ENCODE measurements at places on chromosomes 6 and 20.

DNA sequence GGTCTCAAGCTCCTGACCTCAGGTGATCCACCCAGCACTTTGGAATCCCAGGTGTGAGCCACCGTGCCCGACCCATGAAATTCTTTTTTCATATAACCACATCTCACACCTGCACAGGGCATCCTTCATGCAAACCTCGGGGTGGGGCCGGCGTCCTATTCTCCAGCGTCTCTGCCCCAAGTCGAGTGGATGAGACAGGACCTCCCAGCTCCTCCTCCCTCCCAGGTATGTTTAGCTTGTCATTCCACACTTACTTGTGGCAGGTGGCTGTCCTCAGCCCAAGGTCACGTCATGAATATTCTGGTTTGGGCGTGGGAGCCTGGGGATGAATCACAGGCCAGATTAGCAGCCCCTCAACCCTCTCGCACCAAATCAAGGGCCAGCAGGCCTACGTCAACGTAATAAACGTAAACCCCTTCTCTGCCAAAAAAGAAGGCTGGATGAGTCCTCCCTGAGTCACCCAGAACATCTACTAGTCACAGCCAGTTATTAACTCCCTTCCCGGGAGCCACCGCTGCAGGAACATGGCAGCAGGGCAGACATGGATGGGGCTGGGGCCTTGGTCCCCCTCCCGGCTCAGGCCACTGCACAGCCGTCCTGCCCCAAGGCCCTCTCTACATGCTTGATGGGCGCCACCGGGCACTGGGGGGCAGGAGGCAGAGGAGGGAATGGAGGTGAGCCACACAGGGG is 91.7 kb downstream of the YTHDF1 start:
- DNase-seq = no peak

DNA sequence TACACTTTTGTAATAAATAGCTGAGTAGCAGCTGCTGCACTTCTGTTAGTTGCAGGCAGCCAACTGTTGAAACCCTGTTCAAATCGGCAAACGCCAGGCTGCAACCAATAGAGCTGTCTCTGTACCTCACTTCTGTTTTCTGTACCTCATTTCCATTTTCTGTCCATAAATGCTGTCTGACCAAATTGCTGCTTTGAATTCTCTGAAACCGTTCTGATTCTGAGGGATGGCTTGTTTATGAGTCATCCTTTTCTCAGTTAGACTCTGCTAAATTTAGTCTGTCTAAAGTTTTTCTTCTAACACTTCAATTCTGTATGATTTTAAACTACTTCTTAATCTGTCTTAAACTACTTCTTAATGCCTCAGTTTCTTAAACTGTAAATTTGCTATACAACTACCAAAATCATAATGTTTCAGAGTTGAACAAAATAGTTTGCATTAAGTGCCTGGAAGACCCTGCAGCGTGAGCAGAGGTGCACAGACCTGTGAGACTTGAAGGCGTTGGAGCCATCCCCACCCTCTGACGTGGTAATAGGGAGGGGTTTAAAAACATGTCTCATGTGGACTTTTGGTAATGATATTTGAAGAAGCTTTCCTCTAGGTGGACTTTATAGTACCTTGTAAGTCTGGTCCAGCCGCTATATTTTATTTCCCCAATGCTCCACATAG is 9.6 kb downstream of the BTNL2 start:
- DNase-seq = no peak

GRCh38 chr20:46226602-46227001 is 81.7 kb downstream of the CDH22 start:
- DNase-seq = no peak

GRCh38 chr6:165321555-165322145 is 12.2 kb upstream of the C6orf118 start:
- DNase-seq = no peak

DNA sequence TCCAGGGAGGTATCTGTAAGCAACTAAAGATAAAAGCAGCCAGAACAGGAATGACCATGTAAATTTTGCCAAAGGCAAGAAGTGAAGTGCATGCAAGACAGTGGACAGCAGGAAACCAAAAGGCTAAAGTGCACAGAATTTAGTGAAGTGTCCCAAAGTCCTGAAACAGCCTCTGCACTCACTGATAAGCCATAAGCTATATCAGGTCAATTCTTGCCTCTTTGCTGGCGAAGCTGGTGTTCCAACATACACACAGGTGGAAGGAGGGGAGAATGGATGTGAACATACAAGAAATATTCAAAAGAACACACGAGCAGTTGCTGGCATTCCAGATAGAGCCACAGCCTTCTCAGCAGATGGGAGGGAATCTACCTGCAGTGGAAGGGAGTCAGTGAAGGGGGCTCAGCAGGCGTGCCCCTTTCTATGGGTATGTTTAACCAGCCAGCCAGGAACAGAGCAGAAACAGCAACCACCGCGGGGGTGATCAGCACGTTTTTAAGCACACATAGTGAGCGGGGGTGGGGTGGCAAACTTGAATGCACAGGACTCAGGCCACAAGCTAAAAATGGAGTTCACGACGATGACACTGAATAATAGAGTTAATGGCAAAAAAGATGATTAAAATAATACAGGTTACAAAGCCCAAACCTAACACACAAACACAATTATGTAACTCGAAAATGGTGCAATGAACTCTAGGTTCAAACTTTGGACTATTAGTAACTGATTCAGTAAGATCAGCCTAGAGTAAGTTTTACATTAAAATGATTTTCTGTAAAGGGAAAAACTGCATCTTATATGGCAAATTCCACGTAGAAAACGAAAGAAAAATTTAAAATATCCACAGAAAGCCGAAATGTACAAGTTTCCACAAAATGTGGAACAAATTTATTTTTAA is 1.2 kb downstream of the ECI2 start:
- DNase-seq = no peak

GRCh38 chr20:10786678-10787077 is 112.9 kb upstream of the JAG1 start:
- DNase-seq = no peak

DNA sequence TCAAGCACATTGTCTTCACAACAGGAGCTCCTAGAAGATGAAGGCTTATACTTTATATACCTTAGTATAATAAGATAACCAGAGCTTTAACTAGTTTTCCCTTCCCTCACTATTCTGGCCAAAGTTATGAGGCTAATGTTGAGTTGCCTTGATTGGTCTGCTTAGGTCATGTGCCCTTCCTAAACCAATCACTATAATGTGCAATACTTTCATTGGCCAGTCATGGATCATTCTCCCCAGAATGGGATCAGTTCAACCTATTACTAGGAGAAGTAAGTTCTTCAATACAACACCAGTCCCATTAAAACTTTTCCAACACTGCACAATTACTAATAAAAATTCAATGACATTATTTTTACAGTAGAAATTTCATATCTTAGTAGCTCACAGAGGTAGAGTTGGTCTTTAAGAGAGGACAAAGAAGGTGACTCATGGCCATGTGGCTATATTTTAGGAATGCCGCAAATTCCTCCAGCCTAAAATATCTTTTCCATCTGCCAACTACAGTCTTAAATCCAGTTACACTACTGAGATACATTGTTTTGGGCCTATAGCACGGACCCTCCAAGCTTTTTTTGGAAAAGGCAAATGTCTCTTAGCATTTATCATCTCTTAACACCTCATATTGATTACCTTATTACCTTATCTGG is 12.5 kb upstream of the POU3F2 start:
- DNase-seq = no peak

GRCh38 chr6:113202852-113203714 is 654.1 kb upstream of the MARCKS start:
- DNase-seq = no peak

- no peak for DNase-seq
These were observed 113.0 kb upstream of the LAMP5 start for GRCh38 chr20:9401371-9401770.

GRCh38 chr6:160349020-160349441 is 853 bp downstream of the SLC22A3 start:
- DNase-seq = no peak

- DNase-seq = no peak
These were observed 262.2 kb upstream of the SULF2 start for GRCh38 chr20:48047447-48047846.

GRCh38 chr6:156507106-156507505 is 270.1 kb upstream of the ARID1B start:
- no peak for DNase-seq

- DNase-seq = no peak
These were observed 97.5 kb upstream of the RPS6KA2 start for GRCh38 chr6:166724576-166724975.

- no peak for DNase-seq
These were observed 30.5 kb upstream of the HFE start for GRCh38 chr6:26056583-26057350.

DNA sequence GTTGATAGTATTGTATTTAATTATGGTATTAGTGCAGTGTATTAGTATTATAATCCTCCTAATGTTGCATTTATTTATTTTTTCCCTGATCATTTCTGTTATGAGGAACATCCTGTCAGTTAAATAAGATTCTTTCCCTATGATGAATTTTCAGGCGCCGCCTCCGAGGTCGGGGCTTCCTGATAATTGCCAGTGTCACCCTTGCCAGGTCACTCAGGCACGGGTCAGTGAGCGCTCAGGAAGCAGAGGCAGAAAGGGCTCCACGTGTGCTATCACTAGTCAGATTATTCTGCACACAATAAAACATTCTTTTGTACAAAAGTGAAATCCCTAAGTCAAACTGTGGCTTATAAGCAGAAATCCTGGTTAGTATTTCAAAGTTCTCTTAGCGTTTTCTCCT is 64.8 kb downstream of the TSHZ2 start:
- no peak for DNase-seq

- DNase-seq = no peak
These were observed 282.6 kb upstream of the ID4 start for GRCh38 chr6:19554356-19555225.

DNA sequence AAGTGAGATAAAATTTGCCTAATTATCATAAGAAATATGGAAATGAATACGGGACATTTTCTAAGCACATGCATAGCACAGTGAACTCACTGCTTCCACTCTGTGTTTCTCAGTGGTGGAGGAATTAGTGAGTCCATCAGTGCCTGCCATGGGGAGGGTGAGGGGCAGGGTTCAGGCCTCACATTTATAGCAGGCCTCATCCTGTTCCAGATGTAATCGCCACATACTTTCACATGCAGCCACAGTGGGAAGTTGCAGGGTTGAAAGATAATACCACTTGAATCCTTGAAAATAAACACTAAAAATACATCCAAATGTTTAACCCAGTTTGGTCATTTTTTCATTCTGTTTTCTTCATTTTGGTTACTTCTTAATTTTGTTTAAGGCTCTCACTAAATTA is 29.9 kb upstream of the ANKEF1 start:
- no peak for DNase-seq

DNA sequence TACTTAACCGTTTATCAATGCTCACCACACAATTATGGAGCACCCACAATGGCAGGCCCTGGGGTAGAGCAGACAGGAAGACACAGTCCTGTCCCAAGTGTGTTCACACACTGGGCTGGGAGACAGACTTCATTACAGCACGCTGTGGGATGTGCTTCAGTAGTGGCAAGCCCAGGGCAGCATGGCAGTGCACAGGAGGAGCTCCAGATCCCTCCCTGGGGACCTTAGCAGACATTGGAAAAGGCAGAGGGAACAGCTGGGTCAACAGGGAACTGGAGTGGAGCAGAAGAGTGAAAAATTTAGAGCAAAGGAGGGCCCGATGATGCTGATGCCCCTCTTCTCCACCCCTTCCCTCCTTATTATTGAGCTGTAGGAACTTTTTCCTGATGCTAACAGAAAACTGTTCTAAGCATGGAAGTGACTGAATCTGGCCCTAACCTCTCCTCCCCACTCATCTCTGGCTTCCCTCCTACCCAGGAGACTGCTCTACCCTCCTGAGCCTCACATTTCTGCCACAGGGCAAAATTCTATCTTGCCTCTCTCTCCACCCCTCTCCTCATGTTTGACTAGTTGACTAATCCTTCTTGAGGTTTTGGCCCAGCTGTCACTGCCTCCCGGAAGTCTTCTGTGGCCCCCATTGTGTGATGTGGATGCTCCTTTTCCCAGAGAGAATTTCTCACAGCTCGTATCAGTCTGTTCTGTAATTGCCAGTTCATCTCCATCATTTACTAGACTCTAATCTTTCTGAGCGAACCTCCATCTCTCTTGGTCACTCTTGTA is 41.3 kb upstream of the NOP56 start:
- no peak for DNase-seq

DNA sequence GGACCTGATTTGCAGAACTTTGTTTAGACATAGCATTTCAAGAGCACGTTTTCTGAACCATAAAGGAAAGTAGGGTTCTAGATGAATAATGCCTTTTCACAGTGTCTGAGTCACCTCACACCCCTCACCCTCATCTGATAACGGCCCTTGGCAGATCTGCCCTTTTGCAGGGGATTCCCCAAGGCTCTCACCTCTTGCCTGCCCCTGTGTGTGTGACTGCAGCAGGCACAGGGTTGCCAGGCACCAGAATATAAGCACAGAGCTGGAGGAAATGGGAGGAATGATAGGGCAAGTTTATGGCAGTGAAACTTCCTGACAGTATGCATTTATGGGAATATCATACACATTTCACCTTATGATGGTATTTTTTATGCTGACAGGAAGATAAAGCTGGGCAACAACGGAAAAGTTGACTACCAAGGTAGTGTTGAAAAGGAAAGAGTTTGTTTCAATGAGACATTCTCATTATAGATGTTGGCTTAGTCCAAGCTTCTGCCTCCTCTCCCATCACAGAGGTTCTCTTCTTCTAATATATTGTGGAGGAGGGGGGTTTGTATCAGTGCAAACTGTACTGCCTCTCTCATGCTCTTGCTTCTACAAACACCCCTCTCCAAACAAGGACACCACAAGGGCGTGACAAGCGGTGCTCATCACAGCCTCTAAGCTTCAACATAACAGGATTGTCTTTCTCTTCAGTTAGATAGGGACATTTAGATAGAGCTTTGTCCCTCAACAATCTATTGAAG is 101.5 kb upstream of the BACH2 start:
- DNase-seq = peak; percentile 92

- peak; percentile 50 for DNase-seq
These were observed 53.9 kb upstream of the HFE start for GRCh38 chr6:26033085-26033940.

- DNase-seq = no peak
These were observed 39.0 kb downstream of the PLAGL1 start for GRCh38 chr6:143969077-143969476.

DNA sequence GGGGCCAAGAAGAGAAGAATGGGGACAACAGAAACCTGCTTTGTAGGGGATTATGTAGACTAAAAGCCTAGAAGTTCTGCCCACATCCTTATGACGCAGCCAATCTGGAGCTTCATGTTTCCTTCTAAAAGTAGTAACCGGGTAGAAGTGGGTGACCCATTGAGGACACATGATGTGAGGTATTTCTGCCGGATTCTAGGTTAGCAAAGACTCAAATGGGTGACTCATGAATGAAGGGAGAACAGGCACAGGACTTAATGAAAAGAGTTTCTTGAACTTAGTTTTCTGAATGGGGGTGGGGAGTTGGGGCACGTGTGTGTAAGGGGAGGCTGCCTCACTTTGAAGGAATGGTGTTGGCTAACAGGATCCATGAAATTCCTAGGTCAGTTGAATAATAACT is 68.8 kb downstream of the CDS2 start:
- DNase-seq = no peak

GRCh38 chr6:28914941-28915340 is 8.8 kb downstream of the TRIM27 start:
- no peak for DNase-seq

GRCh38 chr20:53468587-53468986 is 125.1 kb downstream of the ZNF217 start:
- DNase-seq = no peak
